Tibial artery (tissue), 4 donors: ENCODE measurements at places on chromosomes 1 and 21.

GRCh38 chr1:67597336-67597735, 87.7 kb upstream of the GADD45A start:
- no peak for DNase-seq

DNA sequence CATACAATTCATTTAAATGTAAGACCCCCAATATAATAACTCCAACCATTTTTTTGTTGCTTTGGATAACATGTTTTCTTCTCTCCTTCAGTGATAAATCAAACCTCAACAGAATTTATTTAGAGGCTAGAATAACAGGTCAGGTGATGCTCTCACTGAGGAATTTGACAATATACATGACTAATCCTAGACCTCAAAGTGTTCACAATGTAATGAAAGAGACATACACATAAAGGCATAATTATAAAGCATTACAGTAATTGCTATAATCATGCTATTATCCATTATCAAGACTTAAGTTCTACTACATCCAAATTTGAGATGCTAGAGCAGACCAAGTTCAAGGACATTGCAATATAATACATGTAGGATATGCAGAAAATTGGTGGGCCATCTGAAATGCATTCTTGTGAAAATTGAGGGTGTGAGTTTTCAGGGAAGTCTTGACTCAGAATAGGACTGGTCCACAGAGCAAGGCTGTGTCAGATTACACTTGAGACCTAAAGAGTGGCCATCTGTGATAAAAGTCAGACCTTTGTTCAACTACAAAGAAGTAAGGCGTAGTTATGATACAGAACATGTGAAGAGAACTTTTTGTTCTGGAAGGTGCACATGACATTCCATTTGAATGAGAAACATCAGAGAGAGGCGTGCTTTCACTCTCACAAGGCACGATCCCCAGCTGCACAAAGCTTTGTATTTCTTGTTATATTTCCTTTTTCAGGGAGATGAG, 45.5 kb downstream of the UTP25 start:
- no peak for DNase-seq

- no peak for DNase-seq
These were observed 377.8 kb downstream of the KCNH1 start for GRCh38 chr1:210755991-210756659.

DNA sequence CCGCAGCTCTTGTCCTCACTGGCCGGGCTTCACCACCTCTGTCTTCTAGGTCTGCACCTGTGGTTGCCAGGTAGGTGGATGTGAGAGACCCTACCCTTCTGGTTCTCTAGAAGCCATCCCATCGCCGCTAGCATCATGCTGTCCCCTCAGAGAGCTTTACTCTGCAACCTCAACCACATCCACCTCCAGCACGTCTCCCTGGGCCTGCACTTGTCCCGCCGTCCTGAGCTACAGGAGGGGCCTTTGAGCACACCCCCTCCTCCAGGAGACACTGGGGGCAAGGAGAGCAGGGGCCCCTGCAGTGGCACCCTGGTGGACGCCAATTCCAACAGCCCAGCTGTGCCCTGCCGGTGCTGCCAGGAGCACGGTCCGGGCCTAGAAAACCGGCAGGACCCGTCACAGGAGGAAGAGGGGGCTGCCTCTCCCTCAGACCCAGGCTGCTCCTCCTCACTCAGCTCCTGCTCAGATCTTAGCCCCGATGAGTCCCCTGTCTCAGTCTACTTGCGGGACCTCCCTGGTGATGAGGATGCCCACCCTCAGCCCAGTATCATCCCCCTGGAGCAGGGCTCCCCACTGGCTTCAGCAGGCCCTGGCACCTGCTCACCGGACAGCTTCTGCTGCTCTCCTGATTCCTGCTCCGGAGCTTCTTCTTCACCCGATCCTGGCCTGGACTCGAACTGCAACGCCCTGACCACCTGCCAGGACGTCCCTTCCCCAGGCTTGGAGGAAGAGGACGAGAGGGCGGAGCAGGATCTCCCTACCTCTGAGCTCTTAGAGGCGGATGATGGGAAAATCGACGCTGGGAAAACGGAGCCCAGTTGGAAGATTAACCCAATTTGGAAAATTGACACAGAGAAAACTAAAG, 1.2 kb downstream of the RUSC1 start:
- DNase-seq = peak; percentile 66

- no peak for DNase-seq
These were observed 41.1 kb downstream of the PRKAA2 start for GRCh38 chr1:56686169-56686568.

- DNase-seq = no peak
These were observed 197.6 kb downstream of the SIPA1L2 start for GRCh38 chr1:232432313-232432712.

- no peak for DNase-seq
These were observed 318.9 kb downstream of the AJAP1 start for GRCh38 chr1:4973341-4973740.

- no peak for DNase-seq
These were observed 477 bp downstream of the ICMT start for GRCh38 chr1:6235296-6235677.

DNA sequence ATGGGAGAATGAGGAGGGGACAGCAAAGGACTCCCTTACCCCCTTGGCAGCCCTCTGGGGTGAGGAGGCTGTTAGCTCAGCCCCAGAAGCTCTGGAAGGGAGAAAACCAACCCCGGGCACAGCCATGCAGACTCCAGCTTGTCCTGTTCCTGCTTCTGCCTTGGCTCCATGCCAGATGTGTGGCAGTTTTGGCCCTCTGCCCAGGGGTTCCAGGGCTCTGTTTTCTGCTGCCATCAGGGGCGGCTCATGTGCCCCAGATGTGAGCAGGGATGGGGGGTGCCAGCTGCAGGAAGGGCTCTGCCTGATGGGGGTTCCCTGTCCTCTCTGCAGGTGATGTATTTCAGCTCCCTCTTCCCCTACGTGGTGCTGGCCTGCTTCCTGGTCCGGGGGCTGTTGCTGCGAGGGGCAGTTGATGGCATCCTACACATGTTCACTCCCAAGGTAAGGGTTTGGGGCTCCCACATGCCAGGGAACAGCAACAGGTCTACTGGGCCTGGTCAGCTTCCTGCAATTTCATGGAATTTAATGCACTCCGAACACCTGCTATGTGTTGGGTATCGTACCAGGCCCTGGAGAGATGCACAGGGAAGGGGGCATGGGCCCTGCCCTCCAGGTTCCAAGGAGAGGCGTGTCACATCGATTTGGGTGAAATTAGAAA, 26.1 kb downstream of the SLC6A17 start:
- DNase-seq = peak; percentile 75

GRCh38 chr21:26739189-26739588, 106.0 kb downstream of the ADAMTS1 start:
- no peak for DNase-seq

GRCh38 chr1:227548119-227548397, 15.3 kb upstream of the ZNF678 start:
- no peak for DNase-seq

GRCh38 chr1:3249631-3250501, 180.9 kb downstream of the PRDM16 start:
- no peak for DNase-seq

GRCh38 chr1:207282496-207283380, 38.7 kb upstream of the CD55 start:
- no peak for DNase-seq
